ENCODE measurements at places on chromosomes 11 and 22.

DNA sequence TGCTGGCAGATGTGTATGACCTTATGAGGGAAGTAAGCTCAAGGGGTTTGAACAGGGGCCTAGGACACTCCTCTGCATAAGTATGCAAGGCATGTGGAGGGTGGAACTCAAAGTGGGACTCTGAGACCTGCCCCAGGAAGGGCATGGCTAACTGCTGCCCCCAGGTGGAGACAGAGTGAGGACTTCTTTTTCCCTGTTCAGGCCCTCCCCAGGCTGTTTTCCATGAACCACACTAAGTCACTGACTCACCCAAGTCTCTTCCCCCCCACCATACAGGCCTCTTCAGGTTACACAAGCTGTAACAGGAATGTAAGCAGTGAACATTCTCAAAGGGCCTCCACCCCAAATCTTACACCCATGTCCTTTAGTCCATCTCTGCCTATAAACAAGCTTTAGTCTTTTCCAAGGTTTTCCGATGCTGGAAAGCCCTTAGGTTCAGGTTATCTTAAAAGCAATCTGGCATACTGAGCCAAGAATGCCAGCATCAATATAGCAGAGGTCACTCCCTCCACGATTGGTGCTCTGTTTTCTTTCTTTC is 13.1 kb downstream of the EEF1G start:
- DNase-seq, result peak; percentile 65

GRCh38 chr11:7449211-7449840 is 36.0 kb upstream of the OLFML1 start:
- DNase-seq, result no peak

DNA sequence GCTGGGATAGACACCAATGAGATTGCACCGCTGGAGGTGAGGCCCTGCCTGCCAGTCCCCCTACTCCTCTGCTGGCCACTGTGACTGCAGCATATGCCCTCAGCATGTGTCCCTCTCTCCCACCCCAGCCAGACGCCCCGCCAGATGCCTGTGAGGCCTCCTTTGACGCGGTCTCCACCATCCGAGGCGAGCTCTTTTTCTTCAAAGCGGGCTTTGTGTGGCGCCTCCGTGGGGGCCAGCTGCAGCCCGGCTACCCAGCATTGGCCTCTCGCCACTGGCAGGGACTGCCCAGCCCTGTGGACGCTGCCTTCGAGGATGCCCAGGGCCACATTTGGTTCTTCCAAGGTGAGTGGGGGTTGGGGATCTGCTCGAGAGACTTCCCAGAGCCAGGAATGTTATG is 5.7 kb upstream of the SMARCB1 start:
- DNase-seq, result peak; percentile 43

DNA sequence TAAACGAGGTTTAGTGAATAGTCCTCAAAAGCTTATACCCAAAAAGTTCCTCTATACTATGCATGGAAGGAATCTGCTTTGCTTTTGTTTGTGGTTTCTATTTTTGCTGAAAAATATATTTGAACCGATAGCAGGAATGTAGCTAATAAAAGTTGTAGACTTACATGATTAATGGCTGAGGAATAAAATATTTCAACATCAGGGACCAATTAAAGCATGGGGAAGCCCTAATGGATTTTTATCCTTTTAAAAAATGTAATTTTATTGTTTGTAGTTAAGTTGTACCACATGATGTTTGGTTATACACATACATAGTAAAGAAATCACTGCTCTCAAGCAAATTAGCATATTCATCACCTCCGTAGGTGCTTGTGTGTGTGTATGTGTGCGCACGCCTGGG is 295.3 kb upstream of the CNTN5 start:
- DNase-seq, result no peak

- DNase-seq, result no peak
Observed at GRCh38 chr11:134564472-134565200, 152.6 kb upstream of the B3GAT1 start.

DNA sequence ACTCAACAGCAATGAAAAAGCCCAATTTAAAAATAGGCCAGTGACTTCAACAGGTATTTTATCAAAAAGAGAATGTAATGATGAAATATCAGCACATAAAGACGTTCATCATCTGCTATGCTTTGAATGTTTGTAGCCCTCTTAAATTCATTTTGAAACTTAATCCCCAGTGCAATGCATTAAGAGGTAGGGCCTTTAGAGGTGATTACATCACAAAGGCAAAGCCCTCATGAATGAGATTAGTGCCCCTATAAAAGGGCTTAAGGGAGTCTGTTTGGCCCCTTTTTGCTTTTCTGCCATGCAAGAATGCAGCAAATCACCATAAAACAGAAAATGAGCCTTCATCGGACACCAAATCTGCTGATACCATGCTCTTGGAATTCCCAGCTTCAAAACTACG is 637.0 kb downstream of the DLG2 start:
- no peak for DNase-seq

- DNase-seq, result no peak
Observed at GRCh38 chr22:42994917-42995562, 19.9 kb downstream of the PACSIN2 start.

DNA sequence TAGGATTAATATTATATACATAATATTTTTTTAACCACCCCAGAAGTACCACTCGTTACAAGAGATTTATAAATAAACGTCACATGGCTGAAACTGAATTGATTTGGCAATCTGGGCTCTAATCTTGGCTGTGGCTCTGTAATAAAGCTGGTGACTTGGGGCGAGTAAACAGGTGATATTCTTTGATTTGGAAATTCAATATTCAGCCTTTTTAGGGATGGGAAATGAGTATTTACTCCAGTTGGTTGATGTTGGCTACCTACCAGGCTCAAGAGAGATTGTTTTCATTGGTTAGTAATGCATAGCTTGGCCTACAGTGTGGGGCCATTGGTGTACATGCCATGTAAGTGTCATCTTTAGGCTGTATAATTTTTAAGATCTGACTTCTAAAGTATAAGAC is 117.7 kb upstream of the SORL1-AS1 start:
- DNase-seq, result no peak

DNA sequence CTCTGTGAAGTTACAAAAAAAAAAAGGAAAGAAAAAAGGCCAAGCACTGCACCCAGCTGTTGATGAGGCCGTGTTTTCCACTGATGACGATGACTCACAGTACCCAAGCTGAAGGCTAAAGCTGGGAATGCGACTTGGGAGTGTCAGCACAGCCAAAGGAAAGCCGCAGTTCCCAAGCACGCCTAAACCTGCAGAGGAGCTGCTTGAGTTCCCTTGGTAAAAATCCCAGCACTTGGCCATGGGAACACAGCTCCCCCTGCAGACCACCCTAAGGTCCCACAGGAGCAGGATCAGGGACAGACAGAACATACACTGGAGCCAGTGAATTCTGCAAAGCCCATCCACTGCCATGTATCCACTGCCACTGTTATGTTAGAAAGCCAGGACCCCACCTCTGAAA is 39.9 kb downstream of the SERGEF start:
- DNase-seq, result peak; percentile 61

- no peak for DNase-seq
Observed at GRCh38 chr22:27786291-27786932, 15.1 kb downstream of the MN1 start.

GRCh38 chr11:46710821-46711269 is 8.2 kb upstream of the F2 start:
- DNase-seq, result no peak

DNA sequence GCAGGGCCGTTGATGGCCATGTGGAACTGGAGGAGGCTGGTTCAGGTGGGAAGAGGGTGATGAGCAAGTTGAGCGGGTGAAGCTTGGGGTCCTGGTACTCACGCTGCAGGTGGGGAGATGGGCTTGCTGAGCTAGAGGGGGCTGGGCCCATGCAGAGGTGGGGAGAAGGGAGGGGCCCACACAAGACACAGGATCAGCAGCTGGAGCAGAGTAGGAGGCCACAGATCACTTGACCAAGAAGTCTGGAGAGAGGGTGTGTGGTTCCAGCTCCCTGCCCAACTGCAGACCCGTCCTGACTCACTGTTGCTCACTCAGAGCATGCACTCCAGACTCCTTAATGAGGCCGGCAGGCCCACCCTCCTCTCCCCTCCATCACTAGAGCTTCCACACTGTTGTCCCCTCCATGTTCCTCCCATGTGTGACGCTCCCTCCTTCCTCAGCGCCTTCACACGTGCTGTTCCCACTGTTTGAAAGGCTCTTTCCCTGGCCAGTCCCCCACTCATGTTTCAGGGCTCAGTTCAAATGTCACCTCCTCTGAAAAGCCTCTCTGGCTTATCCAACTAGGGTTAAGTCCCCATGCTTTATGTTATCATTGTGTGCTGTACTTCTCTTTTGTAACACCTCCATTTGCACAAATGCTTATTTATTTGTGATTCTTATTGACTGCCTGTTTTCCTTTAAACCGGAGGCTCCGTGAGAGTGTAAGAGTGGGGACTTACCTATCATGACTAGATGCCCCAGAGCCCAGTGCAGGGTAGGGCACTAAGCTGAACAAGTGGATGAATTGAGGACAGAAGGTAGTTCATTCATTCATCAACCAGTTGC is 2.3 kb downstream of the CCDC86 start:
- DNase-seq, result no peak

DNA sequence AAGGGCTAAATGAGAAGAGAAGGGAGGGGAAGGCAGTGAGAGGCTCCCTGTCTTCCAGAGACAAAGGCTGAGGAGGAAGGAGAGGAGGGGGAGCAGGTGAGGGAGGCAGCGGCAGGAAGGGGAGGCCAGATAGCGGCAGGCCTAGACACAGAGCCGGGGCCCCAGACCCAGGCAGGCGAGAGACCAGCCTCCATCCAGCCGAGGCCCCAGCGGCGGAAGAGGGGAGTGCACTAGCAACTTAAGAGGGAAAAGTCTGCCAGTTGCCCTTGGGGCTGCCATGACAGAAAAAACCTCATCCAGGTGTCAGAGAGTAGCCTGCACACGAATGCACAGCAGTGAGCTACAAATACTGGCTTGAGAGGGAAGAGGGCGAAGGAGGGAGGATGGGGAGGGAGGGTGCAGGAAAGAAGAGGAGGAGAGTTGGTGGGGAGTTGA is 46.7 kb downstream of the IGLL1 start:
- DNase-seq, result peak; percentile 84

GRCh38 chr11:119049081-119049480 is 7.9 kb downstream of the HYOU1 start:
- no peak for DNase-seq

GRCh38 chr11:46347637-46348311 is 511 bp downstream of the DGKZ start:
- DNase-seq, result peak; percentile 63

- DNase-seq, result no peak
Observed at GRCh38 chr11:133678191-133678590, 145.9 kb upstream of the OPCML start.

DNA sequence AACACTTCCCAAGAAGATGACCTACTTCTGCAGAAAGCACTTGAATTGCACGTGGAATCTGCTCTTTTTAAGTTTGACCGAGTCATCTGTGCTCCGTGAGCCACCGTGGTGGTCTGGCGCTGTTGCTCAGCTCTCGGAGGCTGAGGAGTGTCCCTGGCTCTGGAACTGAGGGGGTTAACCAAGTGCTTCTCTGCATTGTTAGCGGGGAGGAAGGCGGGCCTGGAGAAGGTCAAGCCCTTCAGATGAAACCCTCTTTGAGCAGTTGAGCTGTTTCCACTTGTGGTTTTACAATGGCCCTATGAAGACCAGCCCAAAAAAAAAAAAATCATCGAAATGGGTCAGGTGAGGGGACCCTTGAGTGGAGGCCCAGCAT is 286.4 kb downstream of the NTM start:
- DNase-seq, result no peak

DNA sequence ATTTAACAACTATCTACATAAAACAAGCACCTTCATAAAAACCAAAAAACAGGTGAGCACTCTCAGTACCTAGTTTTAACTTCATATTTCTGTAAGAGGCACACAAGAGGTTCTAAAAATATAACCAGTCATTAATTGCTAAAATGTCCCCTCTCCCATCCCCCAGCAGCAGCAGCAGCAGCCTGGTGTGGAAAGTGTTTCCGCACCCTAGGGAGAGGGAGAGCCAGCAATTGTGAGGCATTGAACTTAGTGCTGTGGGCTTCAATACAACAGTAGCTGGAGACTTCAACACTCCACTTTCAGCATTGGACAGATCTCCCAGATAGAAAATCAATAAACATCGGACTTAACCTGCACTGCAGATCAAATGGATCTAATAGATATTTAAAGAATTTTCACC is 1158.5 kb downstream of the JRKL start:
- DNase-seq, result no peak

GRCh38 chr22:19586922-19587684 is 62.9 kb upstream of the CLDN5 start:
- no peak for DNase-seq

- DNase-seq, result no peak
Observed at GRCh38 chr11:113551645-113552044, 76.4 kb upstream of the DRD2 start.

DNA sequence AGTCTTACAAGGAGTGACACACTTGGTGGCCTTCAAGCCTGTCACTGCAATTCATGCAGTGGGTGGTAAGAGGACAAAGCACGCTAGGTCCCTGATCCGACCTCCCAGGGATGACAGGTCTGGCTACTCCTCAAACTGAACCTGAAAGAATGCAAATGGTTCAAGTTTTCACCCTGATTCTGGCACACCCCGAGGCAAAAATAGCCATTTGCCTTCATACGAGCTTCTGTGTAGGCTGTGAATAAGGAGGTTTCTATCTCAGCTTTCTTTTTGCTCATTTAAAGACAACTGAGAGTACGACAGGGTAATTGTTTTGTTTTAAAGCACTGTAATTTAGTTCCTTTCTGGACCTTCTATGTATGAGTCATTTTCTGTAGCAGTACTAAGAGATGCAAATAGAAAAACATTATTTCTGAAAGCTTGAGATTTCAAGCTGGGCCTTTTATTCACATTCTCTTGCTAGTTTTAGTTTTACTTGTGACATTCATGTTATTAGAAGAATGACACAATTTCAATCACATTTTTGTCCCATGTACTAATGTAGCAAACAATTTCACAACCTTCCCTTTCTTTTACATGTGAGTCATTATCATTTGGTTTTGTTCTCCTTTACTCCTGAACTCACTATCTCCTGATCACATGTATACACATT is 56.6 kb upstream of the FDX1 start:
- DNase-seq, result no peak

All from SK-N-SH (cell line).